ENCODE measurements at places on chromosomes 4 and X. TPM values are rescaled to one million over a fixed set of nuclear protein-coding genes. Genes with fewer than 3 reads are reported as not detected.

DNA sequence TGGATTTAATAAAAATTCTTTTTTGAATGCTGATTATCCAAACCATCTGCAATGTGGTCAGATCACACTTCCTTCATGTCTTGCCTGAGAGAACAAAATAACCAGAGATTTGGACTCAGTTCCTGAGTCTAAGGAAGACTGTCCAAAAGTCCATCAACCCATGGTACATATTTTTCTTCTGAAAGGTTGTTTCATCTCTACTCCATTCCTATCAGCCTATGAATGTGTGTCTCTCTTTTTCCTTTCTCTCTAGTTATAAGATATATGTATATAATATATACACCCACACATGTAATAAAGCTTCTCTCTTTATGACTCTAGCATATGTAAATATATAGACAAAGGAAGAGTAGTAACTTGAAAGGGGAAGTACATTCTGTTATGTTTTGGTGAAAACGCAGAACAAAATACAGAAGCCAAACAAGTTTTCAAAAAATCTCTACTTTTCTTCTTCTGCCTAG lies 226.9 kb downstream of the ARHGAP24 start:
- no peak for DNase-seq

Gene TMEM255A
- 7.6 TPM for total RNA-seq

Gene RBMX
- 246 TPM for total RNA-seq

DNA sequence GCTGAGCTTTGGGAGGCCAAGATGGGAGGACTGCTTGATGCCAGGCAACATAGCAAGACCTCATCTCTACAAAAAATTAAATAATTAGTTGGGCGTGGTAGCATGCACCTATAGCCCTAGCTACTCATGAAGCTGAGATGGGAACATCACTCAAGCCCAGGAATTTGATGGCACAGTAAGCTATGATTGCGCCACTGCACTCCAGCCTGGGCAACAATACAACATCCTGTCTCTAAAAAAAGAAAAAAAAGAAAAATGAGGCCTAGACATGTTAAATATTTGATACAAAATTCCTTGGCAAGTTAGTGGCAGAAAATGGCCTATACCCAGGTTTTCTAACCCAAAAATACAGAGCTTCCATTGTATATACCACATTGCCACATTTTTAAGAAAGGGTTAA lies 88.1 kb upstream of the MAB21L2 start:
- DNase-seq = no peak

- peak; percentile 71 for DNase-seq
Measured at GRCh38 chrX:153873282-153874084, 12.5 kb downstream of the L1CAM start.

- peak; percentile 6 for DNase-seq
Measured at GRCh38 chrX:153769865-153770600, 6.0 kb downstream of the PLXNB3 start.

DNA sequence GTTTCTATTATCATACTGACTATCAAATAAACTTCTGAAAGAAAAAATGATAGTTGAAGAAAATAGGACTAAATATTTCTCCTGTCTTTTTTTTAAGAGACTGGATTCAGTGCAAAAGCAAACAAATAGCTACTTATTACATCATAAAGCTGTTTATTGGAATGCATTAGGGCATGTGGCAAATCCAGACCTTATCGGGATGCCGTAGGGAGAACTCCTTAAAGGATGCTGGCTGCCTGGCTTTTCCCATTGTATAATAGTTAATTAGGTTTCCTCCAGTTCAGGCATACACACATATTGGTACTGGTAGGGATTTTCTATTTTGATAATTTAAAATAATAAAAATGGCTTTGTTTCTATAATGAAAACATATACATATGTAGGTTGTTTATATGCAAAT lies 539.3 kb upstream of the ATOH1 start:
- DNase-seq = no peak

DNA sequence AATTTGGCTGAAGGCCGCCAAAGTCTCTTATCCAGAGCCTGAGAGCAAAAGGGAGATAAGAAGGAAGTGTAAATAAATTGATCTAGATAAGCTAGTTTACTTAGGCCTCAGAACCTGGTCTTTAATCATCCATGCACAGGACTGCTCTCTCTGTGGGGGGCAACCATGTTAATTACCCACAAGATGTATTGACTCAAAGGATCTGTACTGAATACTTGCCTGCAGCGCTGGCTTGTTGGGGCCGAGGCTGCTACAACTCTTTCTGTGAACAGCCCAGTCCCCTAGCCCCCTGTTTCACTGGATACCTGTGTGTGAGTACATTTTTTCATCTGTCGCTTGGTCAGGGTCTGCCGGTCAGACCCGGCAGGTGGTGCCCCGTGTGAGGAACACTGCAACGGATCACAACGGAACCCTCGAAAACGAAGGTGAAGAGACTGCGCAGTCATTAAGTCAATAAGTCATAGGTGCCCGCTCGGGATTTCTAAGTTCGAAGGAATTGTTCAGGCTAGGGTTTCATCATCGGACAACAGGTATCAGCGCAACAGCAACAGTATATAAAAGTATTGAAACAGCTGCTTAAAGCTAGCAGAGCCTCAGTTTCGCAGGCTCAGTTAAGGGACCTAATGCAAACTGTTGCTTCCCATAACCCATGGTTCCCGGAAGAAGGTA lies 8.3 kb downstream of the MAGEA11 start:
- no peak for DNase-seq

GRCh38 chr4:177975315-177975987 lies 533.2 kb upstream of the AGA start:
- DNase-seq = no peak
